ENCODE measurements at places on chromosomes 12 and 14.

DNA sequence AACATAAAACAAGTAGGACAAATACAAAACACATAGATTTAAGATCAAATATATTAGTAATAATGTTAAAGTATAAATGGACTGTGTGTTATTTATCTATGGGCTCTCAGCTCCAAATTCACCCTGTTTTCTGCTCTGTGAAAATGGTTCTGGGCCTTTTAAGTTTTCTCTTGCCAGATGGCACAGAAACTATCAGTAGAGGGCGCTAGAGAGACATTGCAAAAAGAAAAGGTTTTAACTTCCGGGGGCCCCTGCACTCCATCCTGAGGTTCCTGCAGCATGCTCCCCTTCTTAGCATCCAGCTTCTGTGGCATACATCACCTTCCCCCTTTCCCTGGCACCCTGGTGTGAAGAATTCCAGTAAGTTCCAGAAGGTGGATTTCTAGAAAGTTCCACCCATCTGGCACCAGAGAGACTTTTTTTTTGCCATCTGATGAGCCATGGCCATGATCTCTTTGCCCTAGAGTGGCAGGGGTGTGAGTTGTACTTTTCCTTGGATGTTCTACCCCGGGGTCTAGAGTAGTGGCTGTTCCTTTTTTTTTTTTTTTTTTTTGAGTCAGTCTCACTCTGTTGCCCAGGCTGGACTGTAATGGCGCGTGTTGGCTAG lies 29.3 kb downstream of the ZCRB1 start:
- peak; percentile 16 for DNase-seq

GRCh38 chr12:48012070-48012469 lies 7.8 kb upstream of the COL2A1 start:
- DNase-seq, result no peak

GRCh38 chr12:64743206-64743605 lies 16.0 kb downstream of the GNS start:
- no peak for DNase-seq

- DNase-seq, result no peak
Measured at GRCh38 chr12:39435531-39435930, 7.4 kb downstream of the KIF21A start.

GRCh38 chr14:68233101-68233784 lies 413.7 kb downstream of the RAD51B start:
- no peak for DNase-seq

All from NCI-H2171 treated with DMSO at 0.1 percent for 48 hours (cell line).